ENCODE measurements at places on chromosomes 3 and 15. TPM values are rescaled to one million over a fixed set of nuclear protein-coding genes. Genes with fewer than 3 reads are reported as not detected.

DNA sequence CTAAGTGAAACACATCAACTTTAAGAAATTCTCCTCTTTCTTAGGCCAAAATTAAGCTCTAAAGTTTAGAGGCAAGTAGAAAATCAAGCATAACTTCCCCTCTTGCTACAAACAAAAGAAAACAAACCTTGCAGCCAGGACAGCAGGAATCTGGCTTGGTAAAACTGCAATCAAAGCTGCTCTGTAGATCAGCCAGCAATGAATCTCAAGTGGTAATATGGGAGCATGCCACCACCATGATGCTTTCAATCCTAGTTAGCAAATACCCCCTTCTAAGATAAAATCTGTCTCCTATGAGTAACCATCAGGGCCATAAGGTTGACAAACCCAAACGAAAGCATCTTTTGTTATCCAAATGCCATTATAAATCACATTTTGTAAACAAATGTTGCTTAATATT, 208.3 kb upstream of the PLSCR5 start:
- no peak overlapping the region for H3K27ac ChIP-seq
- DNase-seq = no peak
- H3K4me1 ChIP-seq = no peaks in the 10 kb centered on the region
- H3K36me3 ChIP-seq = no peaks in the 10 kb centered on the region

Gene CCR9
- 11.4 TPM for polyA plus RNA-seq

- no peaks in the 10 kb centered on the region for H3K36me3 ChIP-seq
- no peaks in the 10 kb centered on the region for H3K27me3 ChIP-seq
- DNase-seq = no peak
Observed at GRCh38 chr3:62566022-62566557, 192.7 kb upstream of the FEZF2 start.

Gene AGBL1
- not detected for polyA plus RNA-seq

DNA sequence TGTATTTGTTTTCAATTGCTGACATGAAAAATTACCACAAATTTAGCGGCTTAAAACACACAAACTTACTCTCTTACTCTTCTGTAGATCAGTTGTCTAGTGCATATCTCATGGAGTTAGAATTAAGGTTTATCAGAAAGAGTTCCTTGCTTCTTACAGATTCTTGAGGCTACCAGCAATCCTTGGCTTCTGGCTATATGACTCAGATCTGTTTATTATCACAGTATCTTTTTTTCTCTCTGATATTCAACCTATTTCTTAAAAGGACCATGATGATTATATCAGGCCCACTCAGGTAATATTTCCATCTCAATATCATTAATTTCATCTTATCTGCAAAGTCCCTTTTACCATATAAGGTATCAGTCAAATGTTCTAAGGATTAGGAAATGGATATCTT, 263.5 kb upstream of the BCHE start:
- H3K4me1 ChIP-seq = no peaks in the 10 kb centered on the region
- no peaks in the 10 kb centered on the region for H3K36me3 ChIP-seq
- H3K4me3 ChIP-seq = no peak overlapping the region
- H3K27me3 ChIP-seq = no peaks in the 10 kb centered on the region

GRCh38 chr3:134833453-134834163, 38.5 kb downstream of the EPHB1 start:
- no peak overlapping the region for H3K27ac ChIP-seq
- no peaks in the 10 kb centered on the region for H3K4me1 ChIP-seq
- no peak for DNase-seq

Gene SOX2
- polyA plus RNA-seq = not detected

GRCh38 chr3:113546414-113546893, 14.1 kb downstream of the SIDT1 start:
- H3K27ac ChIP-seq = no peak overlapping the region
- no peaks in the 10 kb centered on the region for H3K27me3 ChIP-seq
- peak overlapping the region; percentile 4 for H3K4me3 ChIP-seq
- H3K4me1 ChIP-seq = no peaks in the 10 kb centered on the region

- H3K36me3 ChIP-seq = no peaks in the 10 kb centered on the region
- no peak for DNase-seq
- no peaks in the 10 kb centered on the region for H3K4me1 ChIP-seq
- H3K27ac ChIP-seq = no peak overlapping the region
Observed at GRCh38 chr15:32642667-32643435, 1.3 kb downstream of the SCG5 start.

- H3K27me3 ChIP-seq = peaks cover 1% of the 10 kb centered on the region
- no peak overlapping the region for H3K27ac ChIP-seq
- no peaks in the 10 kb centered on the region for H3K4me1 ChIP-seq
- DNase-seq = no peak
Observed at GRCh38 chr3:141725036-141725435, 13.1 kb upstream of the RNF7 start.

DNA sequence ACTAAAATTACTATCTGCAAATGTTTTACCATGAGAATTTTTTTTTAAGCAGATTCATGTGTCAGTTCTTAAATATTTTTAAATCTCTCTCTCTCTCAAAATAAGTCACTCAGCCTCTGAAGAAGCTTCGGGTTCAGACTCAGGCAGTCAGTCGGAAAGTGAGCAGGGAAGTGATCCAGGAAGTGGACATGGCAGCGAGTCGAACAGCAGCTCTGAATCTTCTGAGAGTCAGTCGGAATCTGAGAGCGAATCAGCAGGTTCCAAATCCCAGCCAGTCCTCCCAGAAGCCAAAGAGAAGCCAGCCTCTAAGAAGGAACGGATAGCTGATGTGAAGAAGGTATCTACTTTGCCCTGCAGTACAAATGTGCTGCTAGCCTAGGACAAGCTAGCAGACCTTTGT, 24.1 kb downstream of the CHD2 start:
- H3K4me3 ChIP-seq = peak overlapping the region; percentile 35
- H3K27ac ChIP-seq = no peak overlapping the region
- peaks cover 51% of the 10 kb centered on the region for H3K4me1 ChIP-seq
- H3K36me3 ChIP-seq = peaks cover 62% of the 10 kb centered on the region
- H3K27me3 ChIP-seq = no peaks in the 10 kb centered on the region
- DNase-seq = no peak

Gene RASGRP1
- 108 TPM for polyA plus RNA-seq

All from CD4-positive, CD25-positive, alpha-beta regulatory T cell (primary cell).